Activated T-helper 17 cell treated with anti-CD3 and anti-CD28 coated beads, Interleukin-2, amount 50 U/mL, for 72 hours (primary cell): ENCODE measurements at places on chromosomes 4 and X. TPM values are rescaled to one million over a fixed set of nuclear protein-coding genes. Genes with fewer than 3 reads are reported as not detected.
A peak's percentile ranks its signal among the peaks of the same experiment; 100 is the strongest.

Gene FOXP3
- total RNA-seq, result 80.4 TPM

DNA sequence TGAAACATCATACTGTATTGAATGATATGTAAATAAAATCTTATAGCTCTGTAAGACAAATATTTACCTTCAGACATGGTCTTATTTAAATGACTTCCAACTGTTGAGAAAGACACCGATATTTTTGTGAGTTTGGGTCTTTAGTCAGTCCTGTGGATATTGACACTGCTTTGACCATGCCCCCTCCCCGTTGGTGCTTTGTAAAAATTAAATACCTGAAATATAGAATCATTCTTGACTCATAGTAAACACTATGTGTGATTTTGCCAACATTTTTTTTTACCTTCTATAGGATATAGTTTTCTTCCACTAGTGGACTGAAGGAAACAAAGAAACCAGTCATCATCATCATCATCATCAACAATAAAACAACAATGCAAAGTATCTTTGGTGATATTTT lies 114.3 kb upstream of the HS3ST1 start:
- ATAC-seq, result no peak

GRCh38 chr4:88134536-88135355 lies 23.7 kb downstream of the ABCG2 start:
- no peak for ATAC-seq

Gene PABPC1L2B
- not detected for total RNA-seq

DNA sequence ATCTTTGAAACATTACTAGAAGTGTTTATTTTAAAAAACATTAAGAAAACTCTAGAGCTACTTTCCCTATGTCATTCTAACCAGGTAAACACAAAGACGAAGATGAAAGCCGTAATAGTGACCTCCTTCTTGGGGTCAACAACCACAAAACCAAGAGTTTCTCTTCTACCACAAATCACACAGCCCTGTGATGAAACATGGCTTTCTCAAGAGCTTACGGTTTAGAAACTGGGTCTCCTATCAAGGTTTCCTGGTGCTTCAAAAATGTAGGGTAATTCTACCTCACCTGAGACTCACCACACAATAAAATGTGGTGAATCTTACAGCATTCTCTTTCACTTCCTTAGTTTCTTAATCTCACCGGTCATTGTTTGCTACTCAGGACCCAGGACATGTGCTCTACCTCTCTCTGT lies 50.9 kb downstream of the CORIN start:
- no peak for ATAC-seq

Gene CXCL10
- total RNA-seq, result 3.3 TPM

GRCh38 chr4:41718907-41719306 lies 29.6 kb downstream of the PHOX2B start:
- no peak for ATAC-seq

Gene MFAP3L
- 1.1 TPM for total RNA-seq

- no peak for ATAC-seq
Observed at GRCh38 chrX:67004451-67004850, 365.6 kb upstream of the EDA2R start.

DNA sequence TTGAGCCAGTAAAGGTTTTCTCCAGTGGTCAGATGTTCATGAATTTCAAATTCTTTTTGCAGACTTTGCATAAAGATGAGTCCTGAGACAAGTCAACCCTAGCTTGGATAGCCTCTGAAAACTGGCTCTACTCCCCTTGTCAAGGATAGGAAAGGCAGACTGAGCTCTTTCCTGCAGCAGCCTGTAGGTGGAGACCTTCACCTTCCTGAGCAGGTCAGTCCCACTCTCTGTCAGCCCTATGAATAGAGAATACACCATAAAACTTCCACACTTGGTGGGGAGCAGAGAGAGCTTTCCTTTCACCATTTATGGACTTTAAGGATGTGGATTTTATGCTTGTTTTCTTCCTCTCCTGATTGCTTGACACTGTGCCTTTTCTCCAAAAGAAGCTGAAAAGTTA lies 41.9 kb downstream of the PCDH19 start:
- ATAC-seq, result no peak

GRCh38 chr4:108004646-108005045 lies 15.0 kb downstream of the HADH start:
- no peak for ATAC-seq

DNA sequence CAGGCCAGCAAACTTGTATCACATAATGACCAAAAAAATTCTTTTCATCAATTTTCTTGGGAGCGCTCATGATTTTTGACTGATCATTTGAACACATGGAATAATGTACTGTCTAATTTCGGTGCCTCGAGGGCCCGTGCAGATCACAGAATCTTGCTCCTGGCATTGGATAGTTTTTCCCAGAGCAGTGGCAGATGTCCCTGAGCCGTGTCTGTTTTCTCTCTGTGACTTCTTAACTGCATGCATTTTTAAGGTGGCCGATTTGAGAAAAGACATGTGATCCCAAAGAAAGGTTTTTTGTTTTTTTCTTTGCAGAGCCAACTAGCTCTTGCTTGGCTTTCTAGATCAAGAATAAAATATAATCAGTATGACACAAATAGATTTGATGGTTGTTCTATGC lies 19.7 kb downstream of the GPRIN3 start:
- ATAC-seq, result no peak

Gene MGAT4D
- not detected for total RNA-seq

Gene RPS6KA3
- total RNA-seq, result 53.4 TPM

DNA sequence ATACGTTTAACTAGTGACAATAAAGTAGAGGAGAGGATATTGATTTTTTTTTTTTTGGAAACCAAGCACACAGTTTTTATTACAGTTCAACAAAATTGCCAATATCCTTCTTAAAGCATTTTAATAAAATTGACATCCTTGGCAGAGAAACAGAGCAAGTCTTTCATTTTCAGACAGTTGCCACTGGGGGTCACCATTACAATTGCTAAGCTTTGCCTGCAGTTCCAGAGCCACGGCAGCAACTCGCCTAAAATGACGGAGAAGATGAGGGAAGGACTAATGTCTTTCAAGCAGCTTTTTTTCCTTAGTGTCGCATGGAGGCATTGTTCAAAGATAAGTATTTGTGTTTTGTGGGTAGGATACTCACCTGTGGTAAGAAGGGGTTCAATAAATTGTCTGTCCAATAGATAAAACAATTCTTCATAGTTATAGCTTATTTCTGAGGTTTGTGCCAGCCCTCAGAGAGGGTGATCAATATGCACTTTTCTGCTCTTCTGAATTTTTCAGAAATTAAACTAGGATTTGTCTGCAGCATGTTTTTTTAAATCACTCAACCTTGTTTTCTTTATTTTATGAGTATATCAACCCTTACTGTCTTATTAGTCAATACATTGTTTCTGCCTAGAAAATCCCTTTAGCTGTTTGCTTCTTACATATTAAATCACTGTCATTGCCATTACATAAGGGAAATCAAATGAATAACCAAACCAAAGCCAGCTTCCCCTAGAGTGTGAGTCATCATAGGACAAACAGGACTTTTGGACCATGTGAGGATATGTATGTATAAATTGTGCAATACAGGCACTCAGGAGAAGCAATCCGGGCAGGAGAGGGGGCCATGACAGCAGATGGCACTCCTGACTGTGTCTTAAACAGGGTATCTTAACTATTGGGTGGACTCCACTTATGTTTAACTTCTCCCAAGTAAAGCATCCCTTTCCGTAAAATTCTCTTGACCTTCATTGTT lies 508.1 kb upstream of the ARX start:
- ATAC-seq, result no peak

DNA sequence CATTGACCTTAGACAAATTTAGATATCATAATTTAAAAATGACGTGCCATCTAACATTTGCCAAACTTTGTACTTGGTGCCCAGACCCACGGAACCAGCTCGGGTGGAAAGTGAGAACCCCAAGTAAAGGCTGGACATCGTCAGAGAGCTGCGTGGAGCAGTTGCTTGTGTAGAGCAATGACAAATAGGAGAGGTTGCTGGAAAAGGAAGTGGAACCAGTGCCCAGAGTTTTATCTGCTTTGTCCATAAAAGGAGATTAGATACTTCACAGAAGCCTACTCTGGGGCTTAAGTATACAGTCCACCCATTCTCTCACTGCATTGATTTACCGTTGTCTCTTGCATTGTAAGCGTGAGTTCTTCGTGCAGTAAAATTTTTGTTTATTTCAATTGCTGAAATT lies 5.4 kb upstream of the TBC1D1 start:
- ATAC-seq, result no peak

DNA sequence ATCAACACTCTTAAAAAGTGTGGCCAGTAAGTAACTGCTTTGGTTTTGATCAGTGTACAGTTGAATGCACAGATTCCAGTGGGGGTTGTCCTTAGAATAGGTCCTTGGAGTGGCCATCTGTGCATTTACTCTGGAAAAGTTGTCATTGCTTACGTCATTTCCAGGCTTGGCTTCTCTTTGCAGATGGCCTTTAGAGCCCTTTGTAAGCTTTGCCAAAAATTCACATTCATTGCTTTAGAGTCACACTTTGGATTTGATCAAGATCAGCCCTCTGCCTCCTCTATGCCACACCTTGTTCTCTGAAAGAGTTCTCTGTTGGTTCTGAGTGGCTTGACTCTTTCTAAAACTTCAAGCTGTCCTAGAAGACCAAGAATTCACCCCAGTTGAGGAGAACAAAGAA lies 83.9 kb downstream of the MAMLD1 start:
- ATAC-seq, result no peak

DNA sequence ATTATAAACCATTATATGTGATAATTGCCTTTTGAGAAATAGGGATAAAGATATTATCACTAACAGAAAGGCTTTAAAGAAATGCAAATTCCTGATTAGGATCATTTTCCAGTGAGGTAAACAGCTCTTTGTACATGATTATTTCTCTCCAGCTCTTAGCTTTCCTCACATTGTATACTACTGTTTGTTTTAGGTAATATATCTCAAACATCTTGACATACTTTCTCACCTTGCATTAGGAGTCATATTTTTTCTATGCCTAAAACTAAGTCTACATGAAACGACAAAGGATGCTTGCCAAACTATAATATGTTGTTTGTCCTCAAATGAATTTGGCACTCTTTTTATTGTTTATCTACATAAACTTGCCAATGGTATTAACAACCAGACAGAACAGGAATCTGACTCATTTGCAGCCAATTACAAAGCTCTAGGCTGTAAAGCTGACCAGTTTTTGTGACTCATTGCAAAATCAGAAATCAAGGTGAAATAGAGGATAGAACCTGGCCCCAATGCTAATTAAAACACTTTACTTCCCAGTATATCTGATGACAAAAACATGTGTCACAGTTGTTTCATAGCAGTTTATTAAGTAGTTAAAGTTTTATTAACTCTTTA lies 107.0 kb downstream of the IQCM start:
- ATAC-seq, result no peak

DNA sequence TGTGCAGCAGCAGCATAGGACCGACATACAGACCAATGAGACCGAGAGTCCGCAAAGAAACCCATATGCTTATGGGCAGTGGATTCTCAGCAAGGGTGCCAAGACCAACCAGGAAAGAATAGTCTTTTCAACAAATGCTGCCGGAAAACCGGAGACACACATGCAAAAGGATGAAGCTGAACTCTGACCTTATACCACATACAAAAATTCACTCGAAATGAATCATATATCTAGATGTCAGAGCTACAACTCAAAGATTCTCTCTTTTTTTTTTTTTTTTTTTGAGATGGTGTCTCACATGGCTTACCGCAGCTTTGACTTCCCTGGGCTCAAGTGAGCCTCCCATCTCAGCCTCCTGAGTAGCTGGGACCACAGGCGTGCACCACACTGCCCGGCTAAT lies 16.0 kb upstream of the MXD4 start:
- ATAC-seq, result no peak

- ATAC-seq, result peak; percentile 12
Observed at GRCh38 chr4:39029752-39030694, 2.2 kb downstream of the TMEM156 start.

DNA sequence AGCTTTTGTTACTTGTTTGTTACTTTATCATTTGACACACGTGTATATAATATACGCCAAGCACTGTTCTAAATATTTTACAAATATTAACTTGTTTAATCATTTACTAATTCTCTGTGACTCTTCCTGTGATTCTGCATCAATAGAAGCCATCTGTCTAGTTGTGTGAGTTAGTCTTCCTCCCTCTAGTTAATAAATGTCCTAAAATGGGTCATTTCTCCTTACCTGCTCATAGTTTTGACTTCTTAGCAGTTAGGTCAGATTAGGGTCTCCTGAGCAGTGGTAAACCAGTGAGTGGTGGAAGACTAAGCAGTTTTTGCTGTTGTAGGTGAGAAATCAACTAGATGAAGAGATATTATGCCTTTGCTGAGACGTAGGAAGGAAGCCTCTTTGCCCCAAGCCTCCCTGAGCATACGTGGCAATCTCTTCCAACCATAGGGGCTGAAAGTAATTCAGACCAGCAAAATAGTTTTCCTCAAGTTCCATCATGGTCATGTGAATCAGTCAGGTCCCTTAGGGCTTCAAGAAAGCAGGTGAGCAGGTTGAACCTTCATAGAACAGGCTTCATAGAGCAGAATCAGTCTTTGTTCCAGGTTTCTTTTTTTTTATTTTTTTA lies 38.7 kb upstream of the THOC2 start:
- no peak for ATAC-seq

Gene FAM199X
- 9.6 TPM for total RNA-seq

DNA sequence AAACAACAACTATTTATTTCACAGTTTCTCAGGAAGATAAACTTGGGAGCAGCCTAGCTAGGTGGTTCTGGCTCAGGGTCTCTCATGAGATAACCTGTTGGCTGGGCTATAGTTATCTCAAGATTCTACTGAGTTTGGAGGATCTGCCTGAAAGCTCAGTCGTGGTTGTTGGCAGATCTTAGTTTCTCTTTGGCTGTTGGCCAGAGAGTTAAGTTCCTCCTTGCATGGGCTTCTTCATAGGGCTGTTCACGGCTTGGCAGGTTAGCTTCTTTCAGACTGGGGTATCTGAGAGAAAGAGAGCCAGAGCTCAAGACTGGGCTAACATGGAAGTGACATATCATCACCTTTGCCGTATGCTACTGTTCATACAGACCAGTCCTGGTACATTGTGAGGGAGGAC lies 28.7 kb downstream of the SEC24B start:
- ATAC-seq, result no peak

DNA sequence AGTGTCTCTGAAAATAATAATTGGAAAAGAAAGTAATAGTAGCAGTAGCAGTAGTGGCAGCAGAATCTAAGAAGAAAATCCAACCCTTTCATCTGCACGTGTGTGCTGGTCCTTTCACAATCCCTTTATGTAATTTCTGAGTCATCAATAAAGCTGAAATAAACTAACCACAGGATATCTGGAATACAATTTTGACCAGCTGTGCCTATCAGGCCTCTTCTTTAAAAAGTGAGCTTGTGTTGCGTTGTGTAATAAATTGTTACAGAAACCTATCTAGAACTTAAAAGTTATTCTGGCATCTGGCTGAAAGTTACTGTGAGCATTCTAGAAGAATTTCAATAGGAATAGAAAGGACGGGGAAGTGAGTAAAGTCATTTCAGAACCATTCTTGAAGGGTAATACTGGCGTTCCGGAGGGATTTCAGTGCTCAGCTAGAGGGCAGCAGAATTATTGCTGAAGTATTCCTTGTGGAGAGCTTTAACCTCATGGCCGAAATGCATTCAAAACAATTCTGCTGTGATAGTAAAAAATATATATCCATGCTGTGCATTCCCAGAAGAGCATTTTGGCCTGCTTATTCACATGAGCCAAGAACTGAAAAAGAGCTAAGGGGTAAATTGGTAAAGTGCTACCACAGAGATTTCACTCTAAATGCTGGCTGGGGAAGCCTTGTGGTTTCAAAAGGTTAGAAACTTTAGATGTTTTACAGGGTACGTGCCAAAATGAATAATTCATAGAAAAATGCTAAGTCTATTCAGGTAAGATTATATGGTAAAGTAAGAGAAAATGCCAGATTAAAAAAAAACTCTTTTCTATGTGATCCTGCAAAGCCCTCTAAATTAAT lies 260.6 kb downstream of the NKX6-1 start:
- no peak for ATAC-seq

GRCh38 chr4:152045807-152046571 lies 285.2 kb upstream of the GATB start:
- ATAC-seq, result no peak

- no peak for ATAC-seq
Observed at GRCh38 chr4:113981591-113981990, 2.1 kb upstream of the ARSJ start.
